HS-27A (cell line): ENCODE measurements at places on chromosomes 4 and X.

DNA sequence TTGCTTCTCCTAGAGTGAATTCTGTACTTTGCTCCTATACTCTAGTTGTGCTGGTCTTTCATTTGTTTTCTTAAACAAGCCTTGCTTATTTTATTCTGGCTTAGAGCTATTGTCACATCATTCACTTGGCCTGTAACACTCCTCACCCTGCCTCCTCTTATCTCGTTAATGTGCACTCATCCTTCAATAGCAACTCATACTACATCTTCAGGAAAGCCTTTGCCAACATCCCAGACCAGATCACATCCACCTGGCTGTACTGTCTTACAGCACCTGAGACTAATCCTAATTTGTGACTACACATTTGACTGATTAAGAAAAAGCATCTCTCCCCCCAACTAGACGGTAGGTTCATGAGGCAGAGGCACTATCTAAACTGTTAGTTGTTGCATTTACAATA is 80.8 kb downstream of the SLC7A11 start:
- DNase-seq: no peak

DNA sequence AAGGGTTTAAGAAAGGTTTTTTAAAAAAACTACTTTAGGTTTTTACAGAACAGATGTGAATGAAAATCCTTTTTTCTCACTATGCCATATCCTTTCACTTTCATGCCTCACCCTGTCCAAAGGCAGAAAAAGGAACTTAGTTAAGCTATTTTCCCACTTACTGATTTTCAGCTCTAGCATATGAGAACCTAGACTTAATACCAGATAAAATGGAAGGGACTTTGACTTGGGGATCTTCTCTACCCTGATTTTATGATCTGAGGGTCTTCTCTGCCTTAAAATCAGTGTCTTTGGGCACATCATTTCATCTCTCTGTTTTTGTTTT is 42.4 kb downstream of the FNIP2 start:
- DNase-seq: no peak

DNA sequence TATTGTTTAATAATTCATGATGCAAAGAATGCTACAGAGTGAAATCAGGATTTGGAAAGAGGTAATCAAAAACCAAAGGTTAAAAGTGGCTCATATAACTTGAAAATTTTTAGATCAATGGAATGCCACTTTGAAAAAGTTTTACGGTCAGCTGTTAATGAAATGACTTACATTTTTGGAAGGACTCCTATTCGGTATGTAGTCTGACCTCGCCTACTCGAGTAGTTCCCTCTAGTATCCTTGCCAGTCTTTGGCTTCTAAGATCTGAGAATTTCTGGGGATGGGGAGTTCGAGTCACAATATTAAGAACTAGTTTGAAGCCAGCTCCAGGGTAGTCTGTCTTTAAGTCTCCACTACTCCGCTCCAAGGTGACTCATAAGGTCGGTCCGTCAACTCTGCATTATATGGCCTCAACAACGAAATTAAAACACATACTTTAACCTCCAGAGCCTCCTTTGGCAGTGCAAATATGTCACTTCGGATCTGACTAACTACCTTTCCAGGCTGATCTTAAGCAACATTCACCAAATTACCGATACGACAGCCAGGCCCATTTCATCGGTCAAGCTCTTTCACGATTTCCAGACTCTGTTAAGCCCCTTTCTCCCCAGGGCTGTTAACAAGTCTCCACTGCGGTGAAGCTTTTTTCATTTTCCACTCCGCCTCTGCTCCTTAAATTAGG is 733 bp upstream of the NAA15 start:
- peak; percentile 64 for DNase-seq

DNA sequence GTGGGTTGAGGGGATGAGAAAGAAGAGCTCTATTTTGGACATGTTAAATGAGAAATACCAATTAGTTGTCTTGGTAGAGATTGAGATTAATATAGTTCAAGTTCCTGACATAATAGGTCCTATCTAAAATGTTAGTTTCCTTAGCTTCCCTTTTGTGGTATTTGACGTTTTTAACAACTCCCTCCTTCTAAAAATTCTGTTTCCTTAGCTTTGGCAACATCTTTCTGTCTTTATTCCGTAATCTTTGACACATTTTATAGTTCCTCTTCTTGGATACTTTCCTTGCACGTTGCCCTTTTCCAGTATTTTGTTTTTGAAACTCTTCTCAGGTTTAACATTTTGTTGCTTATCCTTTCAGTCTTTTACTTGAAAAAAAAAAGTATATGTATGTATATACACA is 36.9 kb downstream of the LAMTOR3 start:
- no peak for DNase-seq

- DNase-seq: no peak
Observed at GRCh38 chr4:172751550-172751949, 417.1 kb upstream of the GALNT7 start.

GRCh38 chr4:10983268-10983667 is 298.7 kb upstream of the CLNK start:
- no peak for DNase-seq

DNA sequence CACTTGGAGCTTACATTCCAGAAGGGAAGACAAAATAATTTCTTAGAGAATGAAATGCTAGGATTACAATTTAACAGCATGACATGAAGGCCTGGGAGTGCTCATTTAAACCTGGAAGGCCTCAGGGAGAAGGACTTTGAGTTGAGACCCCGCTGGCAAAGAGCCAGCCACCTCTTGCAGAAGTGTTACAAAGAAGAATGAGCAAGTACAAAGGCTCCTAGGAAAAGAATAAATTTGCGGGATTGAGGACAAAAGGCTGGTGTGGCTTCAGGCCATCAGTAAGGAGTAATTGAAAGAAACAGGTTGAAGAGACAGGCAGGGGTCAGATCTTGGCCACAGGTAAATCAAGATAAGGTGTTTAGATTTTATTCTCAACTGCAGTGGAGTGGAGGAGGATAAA is 3.1 kb upstream of the ELOVL6 start:
- DNase-seq: no peak

- DNase-seq: no peak
Observed at GRCh38 chrX:138298268-138298667, 413.2 kb downstream of the FGF13 start.

GRCh38 chrX:140712413-140713173 is 3.0 kb downstream of the LINC00632 start:
- DNase-seq: no peak

DNA sequence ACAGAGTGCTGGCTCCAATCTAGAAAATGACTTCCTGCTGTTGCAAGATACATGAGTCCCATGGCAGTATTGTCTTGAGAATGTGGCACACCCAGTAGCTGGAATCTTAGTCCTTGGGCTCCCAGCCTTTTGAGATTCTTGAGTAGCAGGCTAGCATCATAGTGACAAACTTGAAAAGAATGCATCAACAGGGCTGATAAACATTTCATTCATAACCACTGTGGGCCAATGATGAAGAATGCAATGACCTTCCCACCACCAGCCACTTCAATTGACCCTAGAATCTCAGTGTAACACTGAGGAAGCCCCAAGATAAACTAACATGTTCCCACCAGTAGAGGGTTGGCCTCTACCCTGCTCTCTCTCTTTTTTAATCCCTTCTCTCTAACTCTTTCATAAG is 329.3 kb downstream of the GBA3 start:
- peak; percentile 94 for DNase-seq

DNA sequence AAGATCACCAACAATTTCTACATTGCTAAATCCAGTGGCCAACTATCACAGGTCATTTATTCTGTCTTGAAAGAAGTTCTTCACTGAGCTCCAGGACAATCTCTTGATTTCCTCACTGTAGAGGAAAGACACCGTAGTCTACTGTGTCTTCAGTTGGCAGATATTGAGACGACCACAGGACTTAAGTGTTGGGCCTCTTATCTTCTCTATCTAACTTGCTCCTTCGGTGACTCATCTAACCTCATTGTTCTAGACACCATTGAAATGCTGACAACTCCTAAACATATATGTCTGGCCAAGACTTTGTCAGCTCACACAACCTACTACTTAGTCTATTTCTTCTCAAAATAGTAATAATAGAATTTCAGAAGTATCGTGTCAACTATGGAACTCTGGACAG is 425.8 kb downstream of the ARAP2 start:
- no peak for DNase-seq

DNA sequence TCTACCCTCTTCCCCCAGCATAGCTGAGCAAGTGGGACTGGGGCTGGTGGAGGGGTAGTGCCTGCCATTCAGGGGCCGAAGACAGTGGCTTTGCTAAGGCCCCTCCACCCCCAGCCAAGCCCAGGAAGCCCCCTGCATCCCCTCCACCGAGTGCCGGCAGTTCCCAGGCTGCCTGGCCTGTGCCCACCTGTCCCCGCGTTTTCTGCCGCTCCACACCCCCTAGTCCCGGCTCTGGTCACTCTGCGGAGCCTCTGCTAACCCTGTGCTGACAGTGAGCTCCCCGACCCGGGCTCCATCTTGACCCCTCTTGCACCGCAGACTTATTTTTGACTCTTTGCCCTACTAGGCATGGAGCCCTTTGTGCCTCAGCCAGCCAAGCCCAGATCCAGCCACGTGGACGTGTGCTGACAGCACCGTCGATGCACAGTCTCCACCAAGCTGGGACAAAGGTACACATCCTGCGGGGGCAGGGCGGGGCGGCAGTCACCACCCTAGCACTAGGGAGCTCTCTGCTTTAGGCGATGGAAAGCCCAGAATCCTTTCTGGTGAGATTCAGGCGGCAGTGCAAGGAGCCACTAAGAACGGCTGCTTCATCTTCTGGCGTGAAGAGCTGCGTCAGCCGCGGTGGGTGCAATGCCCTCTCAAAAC is 96.6 kb downstream of the PHKA2 start:
- no peak for DNase-seq

GRCh38 chr4:84852081-84852480 is 114.4 kb downstream of the WDFY3 start:
- DNase-seq: no peak

GRCh38 chrX:19846995-19847790 is 40.2 kb downstream of the SH3KBP1 start:
- DNase-seq: no peak

DNA sequence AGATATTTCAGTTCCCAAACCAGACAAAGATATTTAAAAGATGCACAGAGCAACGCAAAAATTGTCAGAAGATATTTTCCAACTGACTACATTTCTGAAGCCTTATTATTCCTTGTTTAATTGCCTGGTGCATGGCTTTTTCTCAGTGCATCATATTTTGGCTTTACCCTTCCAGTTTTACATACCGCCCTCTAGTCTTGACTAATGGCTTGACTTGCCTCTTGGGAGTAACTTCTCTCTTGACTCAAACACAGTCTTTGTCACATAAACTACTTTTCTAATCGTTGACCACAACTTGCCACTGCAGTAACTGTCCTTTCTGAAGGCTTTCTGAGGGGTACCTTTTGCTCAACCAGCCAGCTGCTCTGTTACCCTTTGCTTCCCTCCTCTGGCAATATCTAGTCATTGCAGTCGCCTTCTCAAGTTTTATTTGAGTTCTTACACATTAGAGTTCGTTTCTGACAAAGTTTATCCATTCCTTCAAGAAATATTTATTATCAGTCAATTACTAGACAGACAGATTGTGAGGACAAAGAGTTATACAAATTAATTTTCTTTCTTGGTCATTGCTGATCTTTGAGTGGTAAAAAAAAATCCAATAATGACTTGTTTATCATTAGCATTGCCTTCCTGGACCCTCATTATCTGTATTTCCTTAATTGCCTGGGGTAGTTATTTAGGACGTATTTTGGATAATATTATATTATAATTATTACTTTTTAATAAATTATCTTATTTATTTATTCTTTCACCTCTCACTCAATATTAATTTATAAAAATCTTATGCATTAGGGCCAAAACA is 506.9 kb upstream of the PCDH10 start:
- DNase-seq: peak; percentile 26

GRCh38 chrX:14028473-14028872 is 1.2 kb downstream of the GEMIN8 start:
- DNase-seq: no peak

DNA sequence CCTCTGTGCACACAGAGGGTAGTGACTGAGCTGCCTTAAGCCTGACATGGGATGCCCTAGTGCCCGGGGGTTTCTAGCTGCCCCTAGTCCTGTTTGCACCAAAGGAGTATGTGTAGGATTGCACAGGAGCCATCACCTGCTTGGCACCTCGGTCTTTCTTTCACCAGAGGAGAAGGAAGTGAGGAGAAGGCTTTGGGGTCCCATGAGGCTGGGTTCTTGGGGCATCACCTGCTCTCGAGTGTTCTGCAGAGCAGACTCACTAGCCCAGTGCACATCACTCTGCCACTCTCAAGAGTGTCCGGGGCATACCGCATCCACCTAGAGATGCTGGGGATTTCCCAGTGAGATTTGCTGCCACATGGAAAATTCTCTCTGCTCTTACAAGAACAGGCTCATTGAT is 40.5 kb upstream of the GPR78 start:
- DNase-seq: no peak

GRCh38 chr4:139278912-139279759 is 889 bp downstream of the MGARP start:
- DNase-seq: no peak

- DNase-seq: no peak
Observed at GRCh38 chrX:101397779-101398178, 7.0 kb downstream of the RPL36A start.

DNA sequence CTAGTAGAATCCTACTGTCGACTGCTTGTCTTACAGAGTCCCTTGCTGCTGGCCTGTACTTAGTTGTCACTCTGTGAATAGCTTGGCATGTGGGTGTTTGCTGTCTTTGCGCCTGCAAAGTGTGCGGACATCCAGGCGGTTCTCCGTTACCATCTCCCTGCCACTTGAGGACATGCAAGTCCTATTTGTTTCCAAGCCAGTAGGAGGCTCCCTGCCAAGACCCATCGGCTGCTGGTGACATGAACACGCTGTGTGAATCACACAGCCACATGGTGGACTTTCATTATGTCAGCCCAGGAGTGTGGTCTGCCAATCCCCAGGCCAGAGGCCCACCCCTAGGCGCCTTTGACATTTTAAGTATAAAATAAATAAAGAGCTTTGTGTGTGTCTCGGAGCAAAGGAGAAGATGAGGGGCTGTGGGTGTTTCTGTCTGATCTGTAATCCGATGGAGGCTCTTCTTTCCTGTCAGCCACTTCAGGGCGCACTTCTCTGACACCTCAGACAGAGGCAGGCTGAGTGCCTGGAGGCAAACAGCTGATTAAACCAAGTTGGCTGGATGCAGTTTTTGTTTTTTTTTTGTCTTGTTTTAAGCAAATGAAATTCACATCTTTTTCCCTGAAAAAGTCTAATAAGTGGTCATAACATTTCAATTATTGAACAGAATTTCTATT is 51.5 kb downstream of the ALPK1 start:
- no peak for DNase-seq

- no peak for DNase-seq
Observed at GRCh38 chr4:30904588-30904987, 184.4 kb downstream of the PCDH7 start.

DNA sequence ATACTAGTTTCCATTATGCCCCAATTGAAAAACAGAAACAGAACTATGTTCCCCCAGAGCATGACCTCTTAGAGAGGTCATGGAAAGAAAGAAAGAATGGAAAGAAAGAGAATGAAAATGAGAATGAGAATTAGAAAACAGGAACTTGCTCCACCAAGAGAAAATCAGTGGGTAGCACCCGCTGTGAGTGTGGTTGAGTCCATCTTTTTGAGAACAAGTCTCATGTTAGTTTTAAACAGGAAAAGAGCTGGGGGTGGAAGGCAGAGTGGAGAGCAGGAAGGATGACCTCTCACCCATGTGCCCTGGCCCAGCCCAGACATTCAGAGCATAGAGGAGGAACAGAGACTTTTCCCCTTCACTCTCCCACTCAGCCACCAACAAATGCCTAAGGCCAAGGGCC is 4.9 kb downstream of the GSX2 start:
- no peak for DNase-seq
